ENCODE measurements at places on chromosomes 7 and 10.

DNA sequence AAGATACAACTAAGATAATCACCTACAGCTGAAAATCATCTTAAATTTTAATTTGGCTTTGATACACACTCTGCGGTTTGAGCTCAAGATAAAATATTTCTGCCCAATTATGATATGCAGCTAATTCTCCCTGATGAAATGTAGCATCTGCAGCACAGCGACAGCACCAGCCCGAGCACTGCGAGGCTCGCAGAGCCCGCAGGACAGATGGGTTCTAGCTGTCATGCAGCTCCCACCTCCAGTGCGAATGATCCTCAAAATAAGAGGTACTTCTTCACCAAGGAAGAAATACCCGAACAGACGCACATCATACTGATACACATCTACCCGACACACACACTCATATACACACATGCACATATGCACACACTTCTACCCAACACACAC, 457.6 kb downstream of the PTPRN2 start:
- DNase-seq: no peak

DNA sequence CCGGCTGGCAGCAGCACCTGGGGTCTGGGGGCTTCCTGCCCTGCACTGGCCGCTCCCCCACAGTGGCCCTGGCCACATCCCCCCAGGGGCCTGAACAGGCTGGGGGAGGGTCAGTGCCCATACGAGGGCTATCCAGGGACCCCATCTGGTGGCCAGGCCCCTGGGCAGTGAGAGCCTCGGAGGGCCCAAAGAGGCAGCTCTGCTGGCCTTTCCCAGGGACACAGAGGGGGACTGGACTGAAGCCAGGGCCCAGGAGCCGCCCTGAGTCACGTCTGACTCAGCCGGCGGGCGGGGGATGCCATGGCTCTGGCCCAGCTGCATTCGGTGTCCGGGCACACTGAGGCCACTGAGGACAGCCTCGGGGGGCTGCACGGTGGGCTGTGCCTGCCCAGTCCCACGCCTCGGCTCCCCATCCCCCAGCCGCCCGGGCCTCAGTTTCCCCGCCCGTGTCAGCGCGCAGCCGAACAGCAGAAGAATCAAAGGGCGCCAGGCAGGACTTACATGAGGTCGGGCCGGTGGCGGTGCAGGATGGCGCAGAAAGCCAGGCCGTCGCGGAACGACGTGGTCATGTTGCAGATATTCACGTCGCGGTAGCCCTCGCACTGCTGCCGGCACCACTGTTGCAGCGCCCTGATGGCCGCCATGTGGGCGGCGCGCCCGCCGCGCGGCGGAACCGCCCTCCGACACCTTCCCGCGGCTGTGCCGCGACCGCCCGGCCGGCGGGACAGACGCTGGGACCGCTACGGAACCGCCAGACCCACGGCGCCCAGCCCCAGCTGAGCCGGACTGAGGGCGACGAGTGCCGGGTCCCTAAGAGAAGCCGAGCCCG, at the start of gene MICALL2:
MICALL2 (minus strand) TSS at position 788 of the 829 bp plus-strand sequence; CDS start at position 644, 144 bp downstream.
- no peak for DNase-seq

DNA sequence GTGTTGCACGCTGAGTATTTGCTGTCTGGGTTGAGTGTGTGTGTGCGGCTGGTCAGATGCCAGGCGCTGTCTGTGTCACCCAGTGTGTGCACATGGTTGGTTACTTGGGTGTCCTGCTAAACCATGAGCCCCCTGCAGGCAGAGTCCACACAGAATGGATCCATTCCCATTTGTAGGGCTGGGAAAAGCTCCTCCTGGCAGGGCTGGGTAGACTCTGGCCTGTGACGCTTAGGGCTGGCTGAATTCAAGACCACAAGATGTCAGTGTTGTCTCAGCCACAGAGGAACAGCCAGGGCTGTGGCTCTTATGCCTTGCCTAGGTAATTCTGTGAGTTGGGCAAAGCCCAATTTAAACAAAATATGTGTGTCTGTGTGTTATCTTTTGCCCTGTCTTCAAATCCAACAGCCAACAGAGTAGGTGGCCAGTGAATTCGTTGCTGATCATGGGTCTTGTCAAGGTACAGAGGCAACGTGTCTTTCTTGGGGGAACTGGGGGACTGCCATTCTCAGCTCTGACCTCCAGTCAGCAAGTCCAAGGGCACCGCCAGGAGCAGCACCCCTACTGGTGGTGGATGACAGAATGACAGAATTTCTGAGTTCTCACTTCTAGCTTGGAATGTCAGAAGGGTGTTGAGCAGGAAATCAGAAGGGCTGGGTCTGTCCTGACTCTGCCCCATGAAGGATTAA, 285.1 kb downstream of the CCSER2 start:
- peak; percentile 68 for DNase-seq

DNA sequence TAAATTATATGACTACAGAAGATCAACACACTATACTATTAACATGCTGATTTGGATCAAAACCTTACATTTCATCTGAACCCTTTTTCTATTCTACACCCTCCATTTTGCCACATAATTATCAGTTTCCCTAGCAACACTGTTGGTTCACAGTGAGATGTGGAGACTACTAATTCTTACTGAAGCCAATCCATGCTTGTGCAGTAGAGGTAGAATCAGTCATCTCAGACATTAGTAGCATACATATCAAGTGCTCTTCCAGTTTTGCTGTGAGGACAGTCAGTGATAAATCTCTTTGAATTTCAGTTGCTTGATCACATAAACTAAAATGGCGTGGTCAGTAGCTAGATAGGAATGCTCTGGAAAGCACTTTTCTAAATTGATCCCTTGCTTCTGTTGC, 70.3 kb downstream of the PON1 start:
- DNase-seq: no peak

- DNase-seq: no peak
Measured at GRCh38 chr10:131724169-131724545, 176.7 kb upstream of the PPP2R2D start.
